AG08396 (cell line): ENCODE measurements at places on chromosomes 13 and 19.

DNA sequence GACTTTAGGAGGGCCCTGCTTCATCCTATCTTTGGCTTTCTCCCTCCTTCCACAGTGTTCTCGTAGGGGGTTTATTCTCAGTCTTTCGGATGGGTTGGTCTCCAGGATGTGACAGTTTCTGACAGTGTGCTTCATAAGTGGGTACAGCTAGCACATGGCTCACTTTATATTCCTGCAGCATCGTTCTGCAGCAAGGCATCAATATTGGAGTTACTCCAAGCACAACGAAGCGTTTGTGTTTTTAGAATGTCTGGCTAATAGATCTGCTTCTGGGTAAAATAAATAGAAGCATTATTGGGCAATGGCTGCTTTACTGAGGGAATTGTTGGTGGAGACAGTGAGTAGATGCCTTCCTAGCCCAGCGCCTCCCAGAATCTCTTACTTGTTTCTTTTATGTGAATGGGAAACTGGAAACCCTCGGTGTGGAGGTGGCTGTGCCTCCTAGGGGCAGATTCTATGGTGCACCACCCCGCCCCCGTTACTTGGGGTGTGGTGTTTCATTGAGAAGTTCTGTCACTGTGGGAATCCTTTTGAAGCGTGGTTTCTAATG lies 2.0 kb downstream of the FARP1 start:
- peak; percentile 64 for DNase-seq

DNA sequence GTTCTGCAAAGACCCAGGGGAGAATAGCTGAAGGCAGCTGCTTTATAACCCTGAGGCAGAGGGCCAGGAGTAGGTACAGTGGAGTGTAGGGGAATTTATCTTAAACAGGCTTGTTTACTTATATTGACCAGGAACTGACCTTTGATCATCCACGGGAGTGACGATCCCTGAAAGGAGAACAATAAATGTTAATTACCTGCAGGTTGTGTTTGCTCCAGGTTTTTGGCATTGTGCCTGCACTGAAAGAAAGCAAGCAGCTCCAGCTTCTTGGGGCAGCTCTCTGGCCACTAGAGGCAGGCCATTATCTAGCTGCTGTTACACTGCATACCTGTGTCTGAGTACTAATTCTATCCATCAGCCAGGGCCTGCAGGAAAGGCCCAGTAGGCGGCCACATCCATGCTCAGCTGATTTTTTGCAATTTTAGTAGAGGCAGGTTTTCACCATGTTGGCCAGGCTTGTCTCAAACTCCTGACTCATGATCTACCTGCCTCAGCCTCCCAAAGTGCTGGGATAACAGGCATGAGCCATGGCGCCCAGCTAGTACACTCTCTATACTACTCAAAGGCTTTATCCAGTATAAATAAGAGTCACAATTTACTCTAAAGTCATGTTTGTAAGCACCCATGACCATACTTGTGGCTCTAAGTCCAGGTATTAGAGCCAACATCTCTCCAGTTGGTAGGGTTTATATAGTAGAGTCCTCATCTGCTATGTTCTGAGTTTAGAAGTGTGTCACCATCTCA lies 8.5 kb upstream of the ZNF91 start:
- DNase-seq, result no peak

DNA sequence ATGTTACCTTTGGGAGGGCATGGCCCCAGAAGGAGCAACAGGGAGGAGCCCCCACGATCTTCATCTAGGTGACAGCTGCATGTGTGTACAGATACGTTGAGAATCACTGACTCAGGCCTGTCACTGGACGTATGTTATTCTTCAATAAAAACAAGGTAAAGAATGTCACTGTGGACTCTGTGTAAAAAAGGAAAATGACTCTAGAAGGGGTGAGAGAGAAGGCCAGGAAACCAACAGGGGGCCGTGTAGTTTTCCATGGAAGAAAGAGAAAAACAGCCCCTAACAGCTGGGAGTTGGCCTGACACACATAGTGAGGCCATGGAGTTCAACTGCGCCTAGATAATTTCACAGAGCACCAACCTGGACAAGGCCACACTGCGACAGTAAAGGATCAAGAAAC lies 1.9 kb upstream of the LYPD3 start:
- no peak for DNase-seq

DNA sequence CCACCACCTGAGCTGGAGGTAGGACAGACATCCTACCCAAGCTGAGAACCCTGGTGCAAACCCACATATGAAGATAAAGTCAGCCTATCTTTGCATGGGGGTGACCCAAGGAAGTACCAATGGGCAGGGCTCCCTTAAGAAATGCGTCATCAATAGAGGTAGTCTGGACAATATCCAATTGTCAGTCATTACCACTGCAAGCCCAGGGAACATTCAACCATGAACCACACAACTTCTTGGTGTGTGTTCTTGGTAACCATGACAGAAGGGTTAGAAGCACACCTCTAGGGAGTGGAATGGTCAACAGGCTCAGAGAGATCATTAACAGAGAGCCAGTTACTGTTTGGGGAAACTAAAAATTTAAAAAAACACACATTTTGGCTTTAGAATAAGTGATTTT lies 34.7 kb upstream of the DOCK9 start:
- DNase-seq, result no peak

DNA sequence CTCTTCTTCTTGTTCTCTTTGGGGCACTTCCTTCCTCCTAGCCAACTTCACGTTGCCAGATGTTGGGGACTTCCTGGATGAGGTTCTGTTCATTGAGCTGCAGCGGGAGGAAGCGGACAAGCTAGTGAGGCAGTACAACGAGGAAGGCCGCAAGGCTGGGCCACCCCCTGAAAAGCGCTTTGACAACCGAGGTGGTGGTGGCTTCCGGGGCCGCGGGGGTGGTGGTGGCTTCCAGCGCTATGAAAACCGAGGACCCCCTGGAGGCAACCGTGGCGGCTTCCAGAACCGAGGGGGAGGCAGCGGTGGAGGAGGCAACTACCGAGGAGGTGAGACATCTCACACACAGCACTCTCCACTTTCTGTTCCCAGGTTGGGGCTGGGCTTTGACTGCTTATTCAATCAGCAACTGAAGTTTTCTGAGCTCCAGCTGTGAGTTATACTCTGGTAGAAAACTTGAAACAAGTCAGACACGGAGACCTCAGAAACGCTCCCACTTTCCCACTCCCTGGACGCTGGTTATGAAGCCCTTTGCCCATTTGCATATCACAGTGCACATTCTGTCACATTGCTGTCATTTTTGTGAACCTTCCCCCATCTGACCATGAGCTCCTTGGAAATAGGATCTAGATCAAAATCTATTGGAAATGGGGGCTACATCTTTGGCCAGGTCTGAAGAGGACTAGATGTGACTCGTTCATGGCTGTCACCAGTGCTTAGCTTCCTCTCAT lies 7.2 kb upstream of the CCDC97 start:
- no peak for DNase-seq

GRCh38 chr13:69959046-69959445 lies 148.6 kb upstream of the ATXN8OS start:
- DNase-seq, result no peak

DNA sequence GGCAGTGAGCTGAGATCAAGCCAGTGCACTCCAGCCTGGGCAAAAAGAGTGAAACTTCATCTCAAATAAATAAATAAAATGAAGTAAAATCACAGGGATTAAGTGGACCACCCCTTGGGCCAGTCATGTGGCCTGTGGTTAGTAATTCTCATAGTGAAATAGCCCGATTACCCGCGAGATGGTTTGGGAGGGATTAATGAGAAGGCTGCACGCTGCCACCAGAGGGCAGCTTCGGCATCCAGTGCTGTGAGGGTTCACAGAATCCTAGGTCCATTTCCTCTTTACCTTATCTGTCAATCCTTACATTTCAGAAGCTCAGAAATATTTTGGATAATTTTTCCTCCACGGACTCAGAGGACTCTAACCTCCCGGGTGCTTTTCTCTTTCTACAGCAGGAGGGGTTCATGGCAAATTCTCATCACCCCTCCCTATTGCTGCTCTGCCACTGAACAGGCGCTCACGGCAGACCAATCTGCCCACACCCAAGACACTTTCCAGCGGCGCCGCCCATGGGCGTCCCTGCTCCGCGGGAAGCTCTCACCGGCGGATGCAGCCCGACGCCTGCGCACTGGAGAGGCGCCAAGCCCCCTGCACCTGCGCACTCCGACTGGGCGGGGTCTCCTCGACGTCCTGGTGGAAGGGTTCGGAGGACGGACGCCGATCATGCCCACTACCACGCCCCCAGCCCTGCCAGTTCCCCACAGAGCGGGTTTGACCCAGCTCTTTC lies 11.0 kb downstream of the ZNF835 start:
- DNase-seq, result no peak

DNA sequence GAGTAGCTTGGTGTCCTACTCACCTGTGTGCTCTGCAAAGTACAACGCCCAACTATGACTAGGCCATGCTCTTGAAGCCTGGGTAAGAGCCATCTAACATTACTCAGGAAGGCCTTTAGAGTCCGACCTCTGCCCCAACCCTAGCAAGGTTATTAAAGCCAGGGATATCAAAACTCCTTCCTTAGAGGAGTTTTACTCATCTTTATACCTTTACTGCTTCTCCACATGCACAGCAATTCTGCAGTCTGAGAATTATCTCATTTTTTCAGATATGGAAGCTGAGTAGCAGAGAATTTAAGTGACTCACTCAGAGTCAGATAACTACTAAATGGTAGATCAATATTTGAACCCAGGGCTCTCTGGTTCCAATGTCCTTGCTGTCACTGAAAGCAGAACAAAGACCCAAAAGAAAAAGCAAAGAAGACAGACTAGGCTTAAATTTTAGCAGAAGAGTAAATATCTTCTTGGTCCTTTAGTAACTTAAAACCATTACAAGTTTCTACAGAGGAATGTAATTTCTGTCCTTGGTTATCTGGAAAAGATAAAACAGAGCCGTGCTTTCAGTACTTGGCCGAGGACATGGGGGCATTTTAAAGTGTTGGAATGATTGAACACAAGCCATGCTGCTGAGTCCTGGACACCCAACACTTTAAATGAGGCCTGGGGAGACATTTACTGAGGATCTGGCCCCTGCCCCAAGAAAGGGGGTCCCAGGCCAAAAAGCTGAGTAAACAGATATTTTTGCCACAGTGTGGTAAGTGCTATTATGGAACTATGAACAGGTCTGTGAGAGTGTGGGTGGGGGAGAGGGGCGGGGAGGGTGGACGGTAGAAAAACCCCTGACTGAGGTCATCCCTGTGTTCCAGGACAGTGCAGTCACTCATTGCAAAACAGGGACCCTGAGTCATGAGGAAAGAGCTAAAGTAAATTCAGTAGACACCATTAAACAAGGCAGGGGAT lies 18.4 kb upstream of the KPNA3 start:
- DNase-seq, result peak; percentile 40

DNA sequence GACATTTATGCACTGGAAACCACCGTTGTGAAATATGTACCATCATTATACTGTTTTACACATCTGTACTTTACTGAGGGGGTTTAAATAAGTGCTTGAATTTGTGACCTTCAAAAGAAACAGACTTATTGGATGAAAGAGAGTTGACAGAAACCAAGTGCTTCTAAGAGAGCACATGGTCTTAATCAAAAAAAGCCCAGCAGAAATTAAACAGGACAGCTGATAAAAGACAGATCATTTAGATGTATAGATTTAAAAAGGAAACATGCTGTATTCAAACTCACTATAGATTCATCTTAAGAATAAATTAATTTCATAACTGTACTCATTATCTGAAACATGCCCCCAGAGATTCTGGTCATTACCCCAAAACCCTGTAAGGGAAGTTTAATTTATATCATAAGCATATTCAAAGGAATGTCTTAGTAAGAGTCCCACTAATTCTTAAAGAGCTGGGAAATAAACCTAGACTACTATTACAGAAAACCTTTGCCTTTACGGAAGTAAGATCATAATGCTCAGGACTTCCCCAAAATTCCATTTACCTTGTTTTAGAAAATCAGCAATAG lies 421.8 kb downstream of the DCT start:
- no peak for DNase-seq

DNA sequence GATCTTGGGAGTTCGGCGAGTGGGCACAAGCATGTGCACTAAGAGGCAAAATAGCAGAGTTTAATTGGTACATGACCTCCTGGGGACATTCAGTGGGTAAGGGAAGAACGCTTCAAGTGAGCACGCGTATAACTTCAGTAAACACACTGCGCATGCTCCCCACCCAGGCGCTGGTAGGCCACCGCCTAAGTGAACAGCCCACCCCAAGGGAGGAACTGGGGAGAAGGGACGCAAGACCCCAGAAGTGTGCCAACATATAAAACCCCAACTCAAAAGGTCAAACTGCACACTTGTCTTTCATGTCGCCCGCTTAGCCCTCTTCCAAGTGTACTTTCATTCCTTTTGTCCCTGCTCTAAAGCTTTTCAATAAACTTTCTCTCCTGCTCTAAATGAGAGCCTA lies 10.5 kb upstream of the NTN5 start:
- DNase-seq, result peak; percentile 34

DNA sequence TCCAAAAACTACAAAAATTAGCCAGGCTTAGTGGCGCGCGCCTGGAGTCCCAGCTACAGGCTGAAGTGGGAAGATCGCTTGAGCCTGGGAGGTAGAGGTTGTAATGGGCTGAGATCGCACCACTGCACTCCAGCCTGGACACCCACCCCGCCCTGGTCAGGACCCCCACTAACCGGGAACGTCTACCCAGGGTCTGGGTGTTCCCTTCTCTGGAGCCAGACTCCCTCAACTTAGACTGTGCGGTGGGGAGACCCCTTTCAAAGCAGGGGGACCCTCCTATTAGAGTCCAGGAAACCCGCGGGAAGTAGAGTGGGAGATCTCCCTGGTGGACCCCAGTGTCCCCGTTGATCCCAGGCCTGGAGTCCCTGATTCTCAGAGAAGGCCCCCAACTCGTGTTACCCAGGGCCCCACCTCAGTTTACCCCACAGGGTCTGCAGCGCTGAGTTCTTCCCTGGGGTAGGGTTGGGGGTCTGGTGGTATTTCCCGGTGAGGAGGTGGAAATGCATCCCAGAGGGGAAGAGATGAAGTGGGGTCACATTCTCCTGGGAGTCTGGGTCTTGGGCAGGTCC lies 6.1 kb upstream of the ARRDC2 start:
- DNase-seq, result no peak

- no peak for DNase-seq
Observed at GRCh38 chr19:15323496-15324235, 8.7 kb downstream of the BRD4 start.

GRCh38 chr19:41930926-41931592 lies 2.8 kb upstream of the ERFL start:
- no peak for DNase-seq

DNA sequence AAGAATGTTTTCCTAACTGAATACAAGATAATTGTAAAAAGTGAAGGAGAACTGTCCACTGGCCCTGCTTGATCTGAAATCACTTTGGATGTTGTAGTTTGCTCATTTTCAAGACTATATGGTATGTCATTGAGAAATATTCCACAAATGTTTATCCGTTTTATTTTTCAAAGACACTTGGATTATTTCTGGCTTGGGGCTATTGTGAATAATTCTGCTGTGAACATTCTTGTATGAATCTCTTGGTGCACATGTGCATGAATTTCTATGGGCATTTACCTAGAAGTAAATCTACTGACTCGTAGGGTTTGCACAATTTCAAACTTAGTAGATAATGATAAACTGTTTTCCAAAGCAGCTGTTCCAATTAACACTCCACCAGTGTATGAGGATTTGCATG lies 8.6 kb downstream of the RXFP2 start:
- DNase-seq, result no peak
